ENCODE measurements at places on chromosomes 1 and 21.

GRCh38 chr1:39105841-39106765, 80.0 kb downstream of the NDUFS5 start:
- H3K27ac ChIP-seq = peak overlapping the region; percentile 71
- DNase-seq = peak; percentile 42
- H3K4me1 ChIP-seq = peaks cover 41% of the 10 kb centered on the region
- H3K27me3 ChIP-seq = no peaks in the 10 kb centered on the region
- H3K36me3 ChIP-seq = no peaks in the 10 kb centered on the region

GRCh38 chr1:81151206-81151605, 649.5 kb upstream of the ADGRL2 start:
- no peak for DNase-seq
- no peak overlapping the region for H3K4me3 ChIP-seq
- no peaks in the 10 kb centered on the region for H3K4me1 ChIP-seq
- H3K27me3 ChIP-seq = no peaks in the 10 kb centered on the region
- H3K36me3 ChIP-seq = no peaks in the 10 kb centered on the region

DNA sequence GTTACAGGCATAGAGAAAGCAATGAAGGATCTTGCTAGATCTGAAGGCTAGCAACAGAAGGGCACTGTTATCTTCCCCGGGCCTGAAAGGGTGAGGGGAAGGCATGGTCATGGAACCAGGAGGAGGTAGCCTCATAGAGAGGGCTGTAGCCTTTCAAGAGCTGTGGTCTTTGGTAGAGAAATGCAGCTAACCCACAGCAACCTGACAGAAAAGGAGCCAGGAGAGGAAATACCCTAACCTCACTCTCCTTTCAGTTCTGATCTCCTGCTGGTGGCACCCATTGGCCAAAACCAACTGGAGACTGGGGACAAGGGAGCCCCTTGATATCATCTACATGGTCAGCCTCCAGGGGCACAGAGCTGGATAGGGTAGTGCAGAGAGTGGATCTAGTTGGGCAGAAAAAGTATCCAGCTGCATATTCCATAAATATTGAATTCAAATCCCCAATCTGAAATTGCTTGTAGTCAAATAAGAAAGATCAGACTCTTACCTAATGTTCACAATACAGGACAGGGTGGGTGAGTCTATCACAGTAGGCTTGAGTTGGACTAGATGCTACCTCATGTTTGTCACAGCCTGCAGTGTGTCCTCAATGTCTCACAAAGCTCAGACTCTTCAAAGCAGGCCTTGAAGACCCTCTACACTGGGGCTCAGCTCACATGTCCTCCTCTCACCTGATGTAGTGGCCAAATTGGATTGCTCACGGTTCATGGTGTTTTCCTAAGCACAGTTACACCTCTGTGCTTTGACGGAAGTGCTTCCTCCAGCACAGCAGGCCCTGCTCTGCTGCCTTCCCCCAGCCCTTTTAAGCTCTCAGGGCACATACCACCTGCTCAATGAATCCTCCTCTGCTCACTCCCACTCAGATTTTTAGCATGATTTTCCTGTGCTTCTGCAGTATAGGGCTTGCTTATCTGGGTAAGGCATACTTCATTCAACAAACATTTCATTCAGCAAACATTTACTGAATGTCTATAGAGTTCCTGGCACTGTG, 74.1 kb upstream of the JUN start:
- no peaks in the 10 kb centered on the region for H3K36me3 ChIP-seq
- peaks cover 38% of the 10 kb centered on the region for H3K4me1 ChIP-seq
- no peak overlapping the region for H3K4me3 ChIP-seq
- H3K27ac ChIP-seq = peak overlapping the region; percentile 41
- H3K27me3 ChIP-seq = no peaks in the 10 kb centered on the region

- H3K36me3 ChIP-seq = no peaks in the 10 kb centered on the region
- DNase-seq = no peak
Measured at GRCh38 chr1:94951509-94952208, 24.7 kb upstream of the CNN3 start.

DNA sequence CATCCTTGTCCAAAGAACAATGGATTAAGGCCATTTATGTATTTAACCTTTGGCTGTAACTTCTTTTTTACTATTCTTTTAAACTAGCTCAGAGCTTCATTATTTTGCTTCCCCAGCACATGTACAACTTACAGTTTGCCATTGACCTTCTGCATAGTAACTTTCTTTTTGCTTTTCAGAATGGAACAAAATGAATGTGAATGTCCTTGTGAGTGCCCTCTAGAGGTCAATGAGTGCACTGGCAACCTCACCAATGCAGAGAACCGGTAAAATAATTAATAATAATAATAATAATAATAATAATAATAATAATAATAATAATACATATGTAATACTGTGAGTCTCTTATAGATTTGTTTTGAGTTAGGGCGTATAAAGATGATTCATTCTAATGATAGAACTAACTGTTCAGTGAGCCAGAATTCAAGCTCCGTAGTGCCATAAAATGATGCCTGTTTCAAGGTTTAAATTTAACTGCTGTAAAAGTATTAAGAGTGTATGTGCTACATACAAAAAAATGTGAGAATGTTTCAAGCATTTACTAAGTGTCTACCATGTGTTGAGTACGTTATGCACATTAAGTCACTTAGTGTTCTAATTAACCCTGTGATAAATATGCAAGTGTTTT, 69.0 kb upstream of the RAVER2 start:
- no peak overlapping the region for H3K4me3 ChIP-seq
- DNase-seq = no peak
- peaks cover 1% of the 10 kb centered on the region for H3K27me3 ChIP-seq
- H3K27ac ChIP-seq = no peak overlapping the region

DNA sequence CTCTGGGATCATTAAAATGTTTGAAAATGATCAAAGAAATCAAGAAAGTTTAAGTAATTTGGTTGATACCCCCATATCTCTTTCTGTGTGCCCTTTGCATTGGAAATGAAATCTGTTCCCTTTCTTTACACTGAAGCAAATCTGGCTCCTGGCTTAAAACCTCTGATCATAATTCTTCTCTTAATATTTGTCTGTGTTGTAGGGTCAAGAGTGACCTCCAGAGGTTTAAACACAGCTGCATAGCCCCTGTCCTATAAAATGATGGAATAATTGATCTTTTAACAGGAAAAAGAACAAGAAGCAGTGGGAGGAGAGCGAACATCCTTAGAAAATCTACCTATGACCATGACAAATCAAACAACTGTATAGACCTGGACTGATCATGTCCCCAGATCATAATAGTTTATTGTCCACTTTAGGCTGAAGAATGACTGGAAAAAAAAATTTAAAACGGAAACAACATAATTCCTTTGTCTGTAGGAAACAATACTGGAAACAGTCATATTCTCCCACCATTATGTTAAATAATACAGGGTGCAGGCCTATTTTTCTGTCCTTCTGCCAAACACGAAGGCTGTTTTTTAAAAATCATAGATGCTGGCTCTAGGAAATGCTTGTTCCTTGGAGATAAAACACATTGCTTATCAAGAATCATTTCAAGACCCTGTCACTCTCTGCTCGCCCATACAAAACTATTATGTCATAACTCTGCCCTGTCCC, 184.3 kb downstream of the NEGR1 start:
- no peak overlapping the region for H3K27ac ChIP-seq
- DNase-seq = no peak
- no peaks in the 10 kb centered on the region for H3K36me3 ChIP-seq
- H3K4me1 ChIP-seq = no peaks in the 10 kb centered on the region
- H3K27me3 ChIP-seq = no peaks in the 10 kb centered on the region

- no peak overlapping the region for H3K27ac ChIP-seq
- peaks cover 27% of the 10 kb centered on the region for H3K4me1 ChIP-seq
- no peaks in the 10 kb centered on the region for H3K36me3 ChIP-seq
- peaks cover 3% of the 10 kb centered on the region for H3K27me3 ChIP-seq
Measured at GRCh38 chr1:93702828-93703183, 21.2 kb upstream of the BCAR3 start.

- H3K27ac ChIP-seq = no peak overlapping the region
- peaks cover 3% of the 10 kb centered on the region for H3K4me1 ChIP-seq
- no peaks in the 10 kb centered on the region for H3K36me3 ChIP-seq
- no peak overlapping the region for H3K4me3 ChIP-seq
- DNase-seq = no peak
Measured at GRCh38 chr1:170252851-170253579, 107.3 kb downstream of the NTMT2 start.

DNA sequence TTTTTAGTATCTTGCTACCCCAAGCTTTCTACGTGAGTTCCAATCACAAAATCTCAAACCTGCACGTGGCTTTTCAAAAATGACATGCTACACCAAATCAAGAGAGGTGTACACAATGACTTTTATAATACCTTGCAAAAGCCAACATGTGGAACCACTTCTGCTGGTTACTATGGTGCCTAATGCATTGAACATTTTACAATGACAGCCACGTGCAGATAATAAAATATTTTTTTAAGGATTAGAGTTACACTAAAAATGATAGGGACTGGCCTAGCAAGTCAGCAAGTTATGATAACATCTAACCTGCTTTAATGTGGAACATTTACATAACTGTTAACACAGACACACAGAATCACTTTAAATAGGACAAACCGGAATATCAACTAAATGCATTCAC, 30.2 kb downstream of the EYA3 start:
- no peak for DNase-seq
- H3K27ac ChIP-seq = peak overlapping the region; percentile 12
- peaks cover 30% of the 10 kb centered on the region for H3K36me3 ChIP-seq
- H3K27me3 ChIP-seq = no peaks in the 10 kb centered on the region
- H3K4me3 ChIP-seq = no peak overlapping the region
- H3K4me1 ChIP-seq = peaks cover 70% of the 10 kb centered on the region

GRCh38 chr1:33711511-33711910, 152.4 kb upstream of the HMGB4 start:
- no peaks in the 10 kb centered on the region for H3K4me1 ChIP-seq
- no peaks in the 10 kb centered on the region for H3K36me3 ChIP-seq

GRCh38 chr1:26582836-26583460, 53.4 kb downstream of the RPS6KA1 start:
- H3K4me1 ChIP-seq = peaks cover 65% of the 10 kb centered on the region
- peaks cover 1% of the 10 kb centered on the region for H3K27me3 ChIP-seq
- peak overlapping the region; percentile 69 for H3K4me3 ChIP-seq
- peak; percentile 86 for DNase-seq
- peak overlapping the region; percentile 94 for H3K27ac ChIP-seq
- peaks cover 3% of the 10 kb centered on the region for H3K36me3 ChIP-seq

DNA sequence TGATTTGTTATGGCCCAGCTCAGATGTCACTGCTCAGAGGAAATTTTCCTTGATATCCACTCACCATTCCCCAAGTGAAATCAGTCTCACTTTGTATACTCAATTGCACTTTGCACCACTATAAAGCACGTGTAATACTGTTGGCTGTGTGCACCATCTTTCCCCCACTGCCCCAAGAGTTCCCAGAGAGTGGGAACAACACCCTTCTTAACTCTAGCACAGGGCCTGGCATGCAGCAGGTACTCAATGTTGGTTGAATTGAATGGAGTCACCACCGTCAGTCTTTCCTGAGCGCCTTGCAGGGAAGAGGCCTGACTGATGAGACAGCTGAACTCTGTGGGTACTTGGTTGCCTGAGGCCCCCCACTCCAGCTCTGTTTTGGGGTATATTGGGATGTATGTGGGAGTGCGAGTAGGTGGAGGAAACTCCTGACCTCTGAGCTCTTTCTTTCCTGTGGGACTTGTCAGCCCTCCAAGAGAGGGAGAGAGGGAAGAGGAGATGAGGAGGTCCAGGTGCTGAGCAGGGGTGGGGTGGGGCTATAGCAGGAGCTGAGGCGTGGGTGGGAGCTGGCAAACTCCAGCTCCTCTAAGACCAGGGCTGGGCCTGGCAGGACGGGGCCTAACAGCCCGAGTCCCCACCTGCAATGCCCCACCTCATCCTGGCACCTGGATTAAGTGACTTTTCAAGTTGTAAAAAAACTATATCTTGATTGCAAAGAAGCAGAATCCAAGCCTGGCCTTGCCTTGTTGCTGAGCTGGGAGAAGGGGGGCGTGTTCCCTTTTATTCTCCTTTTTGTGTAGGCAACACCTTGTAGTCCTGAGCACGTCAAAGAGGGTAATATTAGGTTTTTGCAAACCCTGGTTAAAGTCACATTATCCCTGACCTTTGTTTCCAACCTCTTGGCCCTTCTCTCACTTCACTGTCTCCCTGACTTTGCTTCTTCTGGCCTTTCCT, 19.4 kb upstream of the WASF2 start:
- no peak for DNase-seq
- no peak overlapping the region for H3K27ac ChIP-seq
- no peak overlapping the region for H3K4me3 ChIP-seq
- peaks cover 14% of the 10 kb centered on the region for H3K4me1 ChIP-seq

- H3K4me1 ChIP-seq = peaks cover 50% of the 10 kb centered on the region
- H3K4me3 ChIP-seq = peak overlapping the region; percentile 97
- no peaks in the 10 kb centered on the region for H3K36me3 ChIP-seq
- peak overlapping the region; percentile 94 for H3K27ac ChIP-seq
Measured at GRCh38 chr1:28249013-28249865, 10.1 kb upstream of the SESN2 start.

GRCh38 chr1:204192589-204193352, 3.5 kb downstream of the KISS1 start:
- H3K4me3 ChIP-seq = no peak overlapping the region
- no peaks in the 10 kb centered on the region for H3K36me3 ChIP-seq
- no peak overlapping the region for H3K27ac ChIP-seq
- peaks cover 20% of the 10 kb centered on the region for H3K4me1 ChIP-seq
- H3K27me3 ChIP-seq = peaks cover 26% of the 10 kb centered on the region

DNA sequence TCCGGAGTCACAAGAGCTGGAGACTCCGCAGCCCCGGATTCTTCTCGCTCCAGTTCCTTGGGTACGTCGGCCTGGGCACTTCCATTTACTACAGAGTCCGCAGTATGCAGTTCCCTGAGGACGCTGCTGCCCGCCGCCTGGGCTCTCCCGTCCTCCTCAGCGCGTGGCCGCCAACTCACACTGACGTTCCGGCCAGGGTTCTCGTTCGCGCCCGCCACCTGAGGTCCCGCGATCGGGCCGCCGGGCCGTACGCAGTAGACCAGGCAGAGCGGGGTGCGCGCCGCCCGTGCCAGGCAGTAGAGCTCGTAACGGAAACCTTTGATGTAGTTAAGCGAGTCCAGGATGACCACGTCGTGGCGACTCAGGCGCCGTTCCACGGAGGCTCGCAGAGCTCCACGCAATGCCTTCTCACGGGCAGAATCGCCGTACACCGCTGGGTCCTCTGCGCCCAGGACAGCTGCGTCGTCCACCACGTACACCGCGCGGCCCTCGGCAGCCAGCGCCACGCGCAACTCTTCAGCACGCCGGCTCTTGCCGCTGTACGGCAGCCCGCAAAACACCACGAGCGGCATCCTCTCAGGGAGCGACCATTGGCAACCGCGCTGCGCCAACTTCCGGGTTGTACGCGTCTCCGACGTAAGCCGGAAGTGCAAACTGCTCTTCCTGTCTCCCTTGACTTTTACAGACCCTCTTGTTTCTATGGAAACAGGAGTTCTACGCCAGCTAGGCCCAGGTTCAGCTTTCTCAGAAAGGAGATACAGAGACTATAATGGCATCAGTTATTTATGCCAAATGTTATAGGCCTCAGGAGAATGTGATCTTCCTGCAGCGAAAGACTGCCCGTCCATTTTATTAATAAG, at the start of gene KTI12:
TSS of gene KTI12 (minus strand) at position 621 of the 860 bp plus-strand sequence. CDS start at position 572, 49 bp downstream.
- no peaks in the 10 kb centered on the region for H3K27me3 ChIP-seq
- peak within 1 kb of the TSS; percentile 92 for H3K4me3 ChIP-seq
- H3K4me1 ChIP-seq = peaks cover 27% of the 10 kb centered on the region
- peaks cover 28% of the 10 kb centered on the region for H3K36me3 ChIP-seq

GRCh38 chr1:44496541-44497171, 91.6 kb downstream of the RNF220 start:
- H3K4me1 ChIP-seq = no peaks in the 10 kb centered on the region
- no peak for DNase-seq

All from activated naive CD8-positive, alpha-beta T cell treated with anti-CD3 and anti-CD28 coated beads, Interleukin-2, amount 50 U/mL, for 24 hours (primary cell).